Mucosa of descending colon (tissue), 3 donors: ENCODE measurements at places on chromosomes 2 and 18. TPM values are rescaled to one million over a fixed set of nuclear protein-coding genes. Genes with fewer than 3 reads are reported as not detected.

DNA sequence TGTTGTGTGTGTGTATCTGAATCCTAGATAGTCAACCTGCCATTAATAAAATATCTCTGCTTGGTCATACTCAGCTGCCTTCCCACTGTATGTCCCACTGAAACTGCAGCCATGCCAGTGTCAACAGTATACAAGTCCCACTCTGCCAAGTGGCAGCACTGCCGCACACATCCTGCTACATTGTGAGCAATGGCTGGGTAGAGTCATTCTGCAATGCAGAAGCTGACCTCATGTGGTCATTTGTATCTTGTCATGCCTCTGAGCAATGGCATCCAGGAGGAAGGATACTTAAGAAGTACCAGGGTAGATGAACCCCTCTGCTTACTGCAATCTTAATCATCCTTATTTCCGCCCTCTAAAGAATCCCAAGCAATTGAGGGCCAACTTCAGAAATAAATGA lies 302.2 kb upstream of the DDX18 start:
- DNase-seq, result no peak

DNA sequence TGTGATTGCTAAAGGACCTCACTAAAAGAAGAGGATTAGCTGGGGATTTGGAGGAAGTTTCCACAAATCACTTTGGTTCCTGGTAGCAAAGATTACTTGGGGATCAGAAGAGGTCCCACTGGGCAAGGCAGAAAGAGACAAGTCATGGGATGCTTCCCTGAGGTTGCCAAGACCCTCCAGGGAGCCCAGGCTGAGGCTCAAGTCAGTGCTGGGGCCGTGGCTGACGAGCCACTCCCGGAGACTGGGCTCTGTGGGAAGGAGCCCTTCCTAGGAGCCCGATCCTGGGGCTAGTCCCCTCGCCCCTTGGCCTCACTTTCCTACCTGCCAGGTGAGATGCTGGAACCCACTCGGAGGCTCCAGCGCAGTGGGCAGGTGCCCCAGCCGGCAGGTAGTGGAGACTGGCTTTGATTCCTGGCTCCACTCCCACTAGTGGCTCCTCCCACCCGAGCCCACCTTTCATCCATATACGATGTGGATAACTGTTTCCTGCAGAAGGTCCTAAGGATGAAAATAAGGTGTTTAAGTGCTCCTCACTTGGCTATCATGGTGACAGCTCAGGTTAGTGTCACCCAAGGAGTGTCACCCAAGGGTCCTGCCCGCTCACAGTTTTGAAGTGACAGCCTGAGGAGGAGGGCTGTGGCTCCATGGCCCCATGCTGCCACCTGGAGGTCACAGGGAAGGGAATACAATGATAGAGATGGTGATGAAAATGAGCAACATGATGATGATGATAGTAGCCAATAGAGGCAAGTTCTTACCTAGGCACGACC lies 100.5 kb downstream of the CAPN13 start:
- peak; percentile 62 for DNase-seq

DNA sequence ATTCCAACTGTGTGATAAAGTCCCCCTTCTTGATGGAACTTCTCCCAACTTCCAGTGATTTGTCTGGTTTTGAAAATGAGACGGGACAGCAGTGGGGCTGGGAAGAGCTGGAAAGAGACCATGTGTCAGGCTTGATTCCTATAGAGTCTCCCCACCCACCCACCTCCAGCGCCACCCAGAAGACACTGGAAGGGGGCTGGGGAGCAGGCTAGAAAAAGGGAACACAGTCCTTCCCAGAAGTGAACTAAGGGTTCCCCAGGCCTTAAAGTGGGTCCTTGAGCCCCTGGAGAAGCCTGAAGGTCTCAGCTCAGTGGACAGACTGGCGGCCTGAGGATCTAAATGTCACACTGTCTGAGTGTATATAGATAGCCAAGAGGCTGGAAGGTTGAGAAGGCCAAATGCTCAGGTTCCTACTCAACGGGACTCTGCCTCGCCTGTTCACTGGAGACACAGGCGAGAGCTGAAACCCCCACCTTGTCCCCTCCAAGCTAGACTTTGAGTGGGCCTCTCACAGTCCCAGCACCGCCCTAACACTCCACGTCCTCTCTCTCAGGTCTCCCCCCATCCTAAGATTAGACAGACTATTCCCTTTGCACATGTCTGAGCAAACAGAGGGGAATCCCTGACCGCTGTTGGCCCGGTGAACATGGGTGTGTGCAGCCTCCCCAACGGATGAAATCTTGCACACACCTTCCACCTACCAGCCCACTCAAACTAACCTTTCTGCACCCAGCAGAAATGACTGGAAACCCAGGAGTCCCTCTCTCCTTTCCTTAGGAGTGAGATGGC lies 1.6 kb downstream of the PKDCC start:
- DNase-seq, result peak; percentile 51

GRCh38 chr2:173763641-173764040 lies 201.5 kb downstream of the SP3 start:
- no peak for DNase-seq

DNA sequence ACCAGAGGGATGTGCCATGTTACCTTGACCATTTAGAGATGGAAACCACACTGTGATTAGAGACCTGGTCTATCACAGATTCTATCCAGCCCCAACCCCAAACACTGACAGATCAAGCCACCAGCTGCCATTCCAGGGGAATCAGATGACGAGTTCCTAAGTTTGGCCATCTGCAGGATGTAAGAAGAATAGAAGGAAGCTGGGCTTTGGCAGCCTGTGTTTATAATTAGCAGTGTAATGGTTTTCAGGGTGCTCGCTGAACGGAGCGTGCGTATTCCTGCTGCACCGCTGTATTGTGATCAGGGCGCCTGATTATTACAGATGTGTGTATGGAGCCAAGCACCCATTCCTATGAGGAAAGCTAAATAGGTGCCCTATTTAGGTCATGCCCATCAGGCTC lies 138.1 kb downstream of the LRRC30 start:
- no peak for DNase-seq

DNA sequence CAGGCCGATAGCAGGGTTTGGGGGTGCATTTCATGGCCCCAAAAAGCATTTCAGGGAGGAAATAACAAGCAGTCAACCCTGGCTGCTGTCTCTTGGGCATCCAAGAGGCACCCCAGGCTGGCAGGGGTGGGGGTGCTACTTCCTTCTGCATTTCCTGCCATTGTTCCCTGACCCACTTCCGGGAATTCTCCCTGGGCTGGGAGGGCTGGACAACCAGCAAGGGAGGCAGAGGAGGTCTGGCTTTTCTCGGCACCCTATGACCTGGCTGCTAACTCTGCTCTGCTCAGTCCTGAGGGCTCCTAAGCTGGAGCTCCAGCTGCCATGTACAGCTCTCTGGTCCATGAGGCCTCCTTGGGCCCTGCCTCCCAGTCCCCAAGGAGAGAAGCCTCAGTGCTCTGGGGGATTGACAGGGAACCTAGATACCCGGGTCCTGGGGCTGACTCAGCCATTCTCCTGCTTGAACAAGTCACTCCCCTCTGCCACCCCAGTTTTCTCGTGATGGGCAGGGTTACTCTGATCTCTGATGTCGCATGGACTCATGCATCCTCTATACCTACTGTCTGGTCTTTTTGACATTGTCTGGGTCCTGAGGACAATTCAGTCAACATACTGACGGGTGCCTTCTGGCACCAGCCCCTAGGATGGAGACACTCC lies 47.2 kb downstream of the DYSF start:
- no peak for DNase-seq

DNA sequence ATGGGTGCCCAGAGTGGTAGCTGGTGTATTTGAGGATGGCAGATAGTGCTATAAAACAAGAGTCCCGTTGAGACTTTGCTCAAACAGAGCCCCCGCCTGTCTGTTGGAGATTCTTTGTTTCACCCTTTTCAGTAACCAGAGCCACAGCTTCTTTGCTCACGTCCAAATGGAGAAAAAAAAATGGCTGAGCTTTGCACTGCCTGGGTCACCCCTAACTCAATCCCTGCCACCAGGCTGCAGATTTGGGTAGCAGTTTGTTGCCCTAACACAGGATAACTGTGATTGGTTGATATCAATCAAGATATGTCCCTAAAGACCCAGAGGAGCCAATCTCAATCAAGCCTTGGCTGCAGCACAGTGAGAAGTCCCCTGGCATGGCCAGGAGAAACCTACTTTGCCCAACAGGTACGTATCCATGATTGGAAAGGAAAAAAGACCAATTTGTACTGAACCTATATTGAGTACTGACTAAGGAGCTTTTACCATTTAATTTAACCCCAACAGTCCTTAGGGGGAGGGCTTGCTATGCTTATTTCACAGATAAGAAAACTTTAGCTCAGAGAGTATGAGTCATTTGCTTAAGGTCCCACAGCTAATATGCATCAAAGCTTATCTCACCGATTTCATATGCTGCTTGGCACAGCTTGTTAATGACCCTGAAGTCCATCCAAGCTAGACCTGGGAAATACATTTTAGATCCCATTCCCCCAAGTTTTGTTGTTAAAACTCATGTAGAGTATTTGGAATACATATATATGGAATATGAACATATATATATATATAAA lies 72.0 kb upstream of the SH3BP4 start:
- no peak for DNase-seq

- DNase-seq, result no peak
Measured at GRCh38 chr2:168120730-168121129, 126.7 kb downstream of the STK39 start.

GRCh38 chr2:232973796-232974195 lies 39.3 kb downstream of the NGEF start:
- no peak for DNase-seq

DNA sequence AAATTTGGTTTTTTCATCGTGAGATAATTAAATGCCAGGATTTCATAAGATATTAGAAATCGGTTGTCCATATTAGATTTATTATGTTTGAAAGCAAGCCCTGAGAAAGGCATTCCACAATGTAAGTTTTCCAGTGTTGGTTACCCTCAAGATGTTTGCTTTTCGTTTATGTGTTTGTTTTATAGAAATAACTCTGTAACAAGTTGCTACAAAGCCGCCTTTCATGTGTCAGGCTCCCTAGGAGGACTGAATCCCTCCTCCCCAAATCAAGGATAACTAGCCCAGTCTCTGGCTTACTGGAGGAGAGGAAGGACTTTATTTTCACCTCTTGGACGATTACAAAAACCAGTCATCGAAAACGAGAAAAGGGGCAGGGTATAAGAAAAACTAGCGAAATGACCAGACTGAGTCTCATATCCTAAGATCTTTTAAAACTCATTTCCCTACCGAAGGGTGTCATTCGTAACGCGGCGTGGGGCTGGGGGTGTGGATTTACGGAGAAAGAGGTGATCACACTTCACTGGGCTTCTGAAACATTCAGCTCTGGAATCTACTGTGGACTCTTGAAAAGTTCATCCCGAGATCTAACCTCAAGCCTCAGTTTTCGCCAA lies 1.0 kb upstream of the PEX13 start:
- no peak for DNase-seq

GRCh38 chr2:178860551-178860950 lies 53.3 kb upstream of the TTN start:
- peak; percentile 24 for DNase-seq

DNA sequence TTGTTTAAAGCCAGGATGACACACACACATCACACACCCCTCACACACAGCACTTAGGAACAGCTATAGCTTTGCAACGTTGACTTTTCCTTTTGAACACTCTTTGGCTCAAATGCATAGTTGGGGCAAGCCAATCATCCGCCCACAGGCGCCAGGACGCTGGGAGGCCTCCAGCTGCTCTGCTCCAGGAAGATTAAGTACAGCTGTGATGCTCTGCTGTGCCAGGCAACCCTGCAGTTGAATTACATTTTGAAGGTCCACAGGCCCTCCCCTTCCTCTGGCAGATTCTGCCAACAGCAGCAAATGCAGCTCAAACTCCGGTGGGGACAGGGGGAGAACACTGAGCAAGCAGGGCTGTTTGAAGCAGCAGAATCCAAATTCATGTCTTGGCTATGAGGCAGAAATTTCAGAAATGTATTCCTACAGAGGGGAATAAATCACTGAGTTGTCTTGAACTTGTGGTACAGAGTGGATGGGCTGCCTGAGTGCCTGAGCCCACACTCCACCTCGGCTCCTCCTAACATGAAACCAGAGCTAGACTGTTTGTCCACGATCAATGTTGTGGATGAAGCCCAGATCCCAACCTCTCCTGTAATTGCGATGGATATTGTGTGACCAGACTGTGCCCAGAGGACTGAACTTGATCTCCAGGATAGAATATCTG lies 86.5 kb upstream of the PPP1CB start:
- DNase-seq, result peak; percentile 76

DNA sequence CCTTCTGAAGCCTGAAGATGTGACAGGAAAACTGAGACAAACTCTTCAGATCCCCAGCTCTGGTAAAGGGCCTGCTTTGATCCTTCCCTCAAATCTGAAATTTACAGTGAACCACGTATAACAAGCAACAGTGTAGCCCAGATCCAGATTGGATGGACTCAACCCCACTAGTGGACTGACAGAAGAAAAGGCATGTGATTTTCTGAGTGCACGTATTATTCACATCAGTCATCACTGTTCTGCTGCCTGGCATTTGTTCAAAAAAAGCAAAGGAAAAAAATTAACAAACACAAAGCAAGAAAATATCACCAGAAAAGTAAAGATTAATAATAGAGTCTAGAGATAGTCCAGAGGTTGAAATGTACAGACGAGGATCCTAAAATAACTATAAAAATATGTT lies 87.6 kb downstream of the CYRIA start:
- DNase-seq, result no peak

DNA sequence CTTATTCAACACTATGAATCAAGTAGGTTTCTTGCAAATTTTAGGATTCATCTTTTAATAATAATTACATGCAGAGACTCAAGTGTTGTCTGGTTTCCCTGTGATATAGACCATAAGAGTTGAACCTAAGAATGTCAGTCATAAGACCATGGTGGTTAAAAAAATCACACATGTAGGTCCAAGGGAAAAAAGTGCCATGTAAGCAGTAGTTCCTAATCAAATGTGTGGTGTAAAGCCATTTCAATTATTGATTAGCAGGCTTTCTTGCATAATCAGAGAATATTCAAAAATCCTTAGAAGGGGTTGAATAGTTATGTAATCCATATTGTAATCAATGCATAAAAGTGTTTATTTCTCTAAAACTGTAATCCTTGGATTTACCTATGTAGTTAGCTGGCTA lies 93.8 kb downstream of the DCC start:
- DNase-seq, result no peak

- DNase-seq, result no peak
Measured at GRCh38 chr2:231819447-231820042, 33.3 kb downstream of the COPS7B start.

GRCh38 chr18:9739516-9739915 lies 31.4 kb downstream of the RAB31 start:
- DNase-seq, result no peak

- no peak for DNase-seq
Measured at GRCh38 chr2:162242586-162243280, 512 bp downstream of the FAP start.

- DNase-seq, result no peak
Measured at GRCh38 chr18:55048892-55049291, 89.6 kb upstream of the CCDC68 start.

GRCh38 chr2:16760426-16760825 lies 94.8 kb upstream of the CYRIA start:
- no peak for DNase-seq

PNO1 gene
- total RNA-seq, result 12.3 TPM

GALNT14 gene
- 0.75 TPM for total RNA-seq

EFHD1 gene
- 4.8 TPM for total RNA-seq

ALPP gene
- 1.2 TPM for total RNA-seq

ZSWIM2 gene
- not detected for total RNA-seq

SPATS2L gene
- total RNA-seq, result 238 TPM

EMILIN1 gene
- total RNA-seq, result 42.3 TPM

NBAS gene
- 50.2 TPM for total RNA-seq

ASAP2 gene
- total RNA-seq, result 50.5 TPM

ASPRV1 gene
- 0.55 TPM for total RNA-seq

EDAR gene
- 0.81 TPM for total RNA-seq

GATA6 gene
- 21.9 TPM for total RNA-seq

CHRNA1 gene
- 2.6 TPM for total RNA-seq

PER2 gene
- 22.6 TPM for total RNA-seq
